ENCODE measurements at places on chromosomes 3 and 15.

GRCh38 chr3:117526470-117527079 is 817.0 kb downstream of the TUSC7 start:
- DNase-seq = no peak

- DNase-seq = no peak
These were observed 431.0 kb downstream of the EPHB1 start for GRCh38 chr3:135226057-135226456.

- no peak for DNase-seq
These were observed 1.1 kb upstream of the SUCLG2 start for GRCh38 chr3:67655364-67656121.

- DNase-seq = no peak
These were observed 403.6 kb downstream of the ERC2 start for GRCh38 chr3:56064684-56065083.

DNA sequence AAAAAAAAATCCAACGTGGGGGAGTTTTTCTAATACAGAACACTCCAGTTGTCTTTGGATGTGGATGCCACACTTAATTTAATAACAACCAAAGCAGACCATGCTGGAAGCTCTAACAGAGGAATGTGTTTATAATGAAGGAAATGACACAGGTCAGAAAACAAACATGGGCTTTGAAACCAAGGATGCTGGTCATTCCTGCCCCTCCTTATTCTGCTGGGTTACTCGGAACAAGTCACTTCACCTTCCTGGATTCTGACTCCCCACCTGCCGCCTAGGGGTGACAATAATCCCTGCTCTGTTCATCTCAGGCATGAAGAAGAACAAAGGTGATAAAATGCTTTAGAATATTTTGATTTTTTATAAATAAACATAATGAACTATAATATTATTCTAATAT is 240.9 kb upstream of the ADAMTS9 start:
- DNase-seq = no peak

GRCh38 chr15:74517096-74517495 is 23.9 kb upstream of the ARID3B start:
- DNase-seq = no peak
